ENCODE measurements at places on chromosomes 1 and 21.

DNA sequence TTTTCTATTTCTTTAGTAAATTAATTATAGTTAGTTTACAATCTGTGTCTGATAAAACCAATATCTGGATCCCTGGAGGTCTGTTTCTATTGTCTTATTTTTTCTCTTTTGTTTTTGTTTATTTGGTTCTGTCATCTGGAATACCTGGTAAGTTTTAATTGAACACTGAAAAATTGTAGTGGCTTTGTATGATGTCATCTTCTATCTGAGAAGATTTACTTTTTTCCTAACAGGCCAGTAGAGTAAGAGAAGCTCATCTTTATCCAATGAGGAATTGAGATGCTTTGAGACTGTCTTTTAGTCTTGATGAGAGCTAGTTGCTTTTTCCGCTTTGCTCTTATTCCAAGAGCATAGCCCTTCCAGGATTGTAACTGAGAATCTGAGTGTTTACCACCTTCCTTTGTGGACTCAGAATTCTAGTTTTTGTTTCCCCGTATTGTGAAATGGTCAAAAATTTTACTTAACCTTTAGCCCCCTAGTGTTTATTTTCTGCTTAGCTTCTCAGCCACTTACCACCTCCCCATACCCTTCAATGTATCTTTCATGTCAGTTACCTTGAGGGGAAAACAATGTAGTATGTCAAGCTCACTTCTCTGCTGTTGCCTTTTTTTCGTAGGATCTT is 25.0 kb downstream of the PTGFRN start:
- no peak for DNase-seq

GRCh38 chr1:227961651-227962466 is 14.1 kb upstream of the WNT9A start:
- DNase-seq, result no peak

- DNase-seq, result no peak
Observed at GRCh38 chr21:17472182-17472581, 40.7 kb upstream of the CXADR start.

DNA sequence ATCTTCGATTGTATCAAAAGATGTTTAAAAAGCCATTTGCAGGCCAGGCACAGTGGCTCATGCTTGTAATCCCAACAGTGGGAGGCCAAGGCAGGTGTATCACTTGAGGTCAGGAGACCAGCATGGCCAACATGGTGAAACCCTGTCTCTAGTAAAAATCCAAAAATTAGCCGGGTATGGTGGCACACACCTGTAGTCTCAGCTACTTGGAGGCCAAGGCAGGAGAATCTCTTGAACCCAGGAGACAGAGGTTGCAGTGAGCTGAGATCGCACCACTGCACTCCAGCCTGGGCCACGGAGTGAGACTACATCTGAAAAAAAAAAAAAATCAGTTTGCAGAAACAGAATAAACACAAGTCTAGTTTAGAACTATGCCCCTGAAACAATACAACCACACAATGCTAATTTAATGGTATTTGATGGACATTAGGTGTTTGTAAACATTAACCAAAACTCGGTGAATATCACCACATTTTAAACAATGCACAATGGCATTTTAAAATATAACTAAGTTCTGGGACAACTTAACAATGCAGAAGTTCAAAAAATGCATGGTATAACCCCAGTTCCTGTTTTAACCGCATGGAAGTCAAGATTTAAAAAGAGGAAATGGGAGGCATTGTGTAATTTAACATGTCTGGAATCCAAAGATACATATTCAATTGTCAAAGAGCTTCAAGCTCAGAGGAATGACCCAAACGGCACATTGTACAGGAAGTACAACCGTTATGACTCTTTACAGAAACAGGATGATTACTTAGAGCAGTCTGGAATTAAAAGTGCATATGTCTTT is 7.1 kb upstream of the PTTG1IP start:
- no peak for DNase-seq

- peak; percentile 36 for DNase-seq
Observed at GRCh38 chr21:37916310-37917051, at the start of gene KCNJ6. Gene KCNJ6, minus strand, starts transcription at chr21:37916457. Its CDS starts 75,775 bp downstream, at chr21:37840682.

- DNase-seq, result no peak
Observed at GRCh38 chr1:170807432-170807831, 127.9 kb upstream of the MROH9 start.

DNA sequence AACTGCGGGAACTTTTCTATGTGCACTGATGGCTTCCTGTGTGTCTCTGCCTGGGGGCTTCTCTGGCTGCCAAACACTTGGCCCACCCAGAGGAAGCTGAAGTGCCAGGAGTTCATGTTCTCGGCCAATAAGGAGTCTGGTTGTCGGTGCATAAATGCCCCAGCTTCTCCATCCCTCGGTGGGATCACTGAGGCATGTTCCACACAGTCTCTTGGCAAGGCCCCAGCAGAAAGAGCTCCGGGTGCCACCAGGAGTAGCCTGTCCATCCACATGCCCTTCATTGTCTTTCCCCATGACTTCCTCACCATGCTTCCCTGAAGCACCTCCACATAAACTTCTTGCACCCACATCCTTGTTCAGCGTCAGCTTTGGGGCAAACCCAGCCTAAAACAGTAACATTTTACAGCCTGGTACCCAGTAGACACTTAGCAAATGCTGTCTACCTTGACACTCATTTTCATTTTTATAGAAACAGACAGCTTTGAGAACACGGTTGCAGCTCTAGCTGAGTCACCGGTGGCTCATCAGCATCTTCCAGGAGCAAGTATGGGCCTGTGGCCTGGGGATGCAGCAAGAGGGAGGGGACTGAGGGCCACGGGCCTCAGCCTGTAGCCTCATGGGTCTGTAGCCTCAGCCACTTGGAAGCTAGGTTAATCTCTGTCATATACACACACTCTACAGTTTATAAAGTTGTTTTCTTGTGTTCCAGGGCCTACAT is 14.8 kb upstream of the CDCP2 start:
- no peak for DNase-seq

DNA sequence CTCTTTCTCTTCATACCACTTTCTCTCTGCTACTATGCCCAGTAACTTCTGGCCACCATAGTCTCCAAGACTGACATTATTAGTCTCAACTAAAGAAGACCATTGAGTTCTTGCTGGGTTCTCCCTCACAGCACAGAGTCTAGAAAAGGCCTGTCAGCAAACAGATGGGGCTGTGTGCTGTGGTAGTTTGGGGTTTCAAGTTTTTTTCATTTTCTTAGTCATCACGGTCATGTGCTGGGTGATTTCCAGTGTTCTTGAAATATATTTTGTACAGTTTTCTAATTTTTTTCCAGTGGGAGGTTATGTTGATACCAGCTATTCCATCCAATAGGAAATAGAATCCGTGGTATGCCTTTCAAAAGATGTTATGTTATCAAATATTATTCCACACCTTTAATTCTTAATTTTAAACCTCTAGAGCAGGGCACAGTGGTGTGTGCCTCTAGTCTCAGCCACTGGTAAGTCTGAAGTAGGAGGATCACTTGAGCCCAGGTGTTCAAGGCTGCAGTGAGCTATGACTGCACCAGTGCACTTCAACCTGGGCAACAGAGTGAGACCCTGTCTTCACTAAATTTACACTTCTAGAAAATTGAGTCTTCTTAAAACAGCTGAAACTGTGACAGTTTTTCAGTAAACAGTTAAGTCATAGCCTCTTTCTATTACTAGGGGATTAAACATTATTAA is 8.3 kb downstream of the CFHR2 start:
- DNase-seq, result no peak

GRCh38 chr1:193143285-193143684 is 21.5 kb downstream of the CDC73 start:
- DNase-seq, result peak; percentile 2

GRCh38 chr21:20603236-20603635 is 395.0 kb upstream of the NCAM2 start:
- no peak for DNase-seq

DNA sequence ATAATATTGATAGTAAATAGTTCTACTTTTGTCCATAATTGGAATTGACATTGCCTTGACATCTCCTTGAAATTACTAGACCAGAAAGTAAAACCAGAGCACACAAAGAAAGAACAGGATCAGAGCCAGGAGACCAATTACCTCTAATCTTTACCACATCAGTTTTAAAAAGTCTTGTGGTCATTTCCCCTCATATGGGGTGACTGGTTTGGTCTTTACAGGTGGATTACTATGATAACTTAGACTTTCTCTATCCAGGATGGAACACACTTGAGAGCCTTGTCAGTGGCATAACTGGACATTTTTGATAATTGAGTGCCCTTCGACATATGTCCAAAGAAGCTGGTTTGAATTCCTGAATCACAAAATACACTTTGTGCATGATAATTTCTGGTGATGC is 1148.1 kb upstream of the NCAM2 start:
- no peak for DNase-seq

DNA sequence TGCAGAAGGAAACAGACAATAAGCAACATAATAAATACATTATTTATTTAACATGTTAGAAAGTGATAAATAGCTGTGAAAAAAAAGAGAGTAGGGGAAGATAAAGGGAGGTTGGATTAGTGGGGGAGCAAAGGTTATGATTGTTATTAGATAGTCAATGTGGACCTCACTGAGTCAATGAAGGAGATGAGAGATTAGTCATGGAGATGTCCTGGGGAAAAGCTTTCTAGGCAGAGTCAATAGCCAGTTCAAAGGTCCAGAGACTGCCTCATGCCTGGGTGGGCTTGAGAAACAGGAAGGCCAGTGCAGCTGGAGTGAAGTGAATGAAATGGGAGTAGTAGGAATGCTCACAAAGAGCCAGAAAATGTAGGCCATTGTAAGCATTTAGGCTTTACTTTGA is 187.1 kb upstream of the CACYBP start:
- DNase-seq, result no peak

DNA sequence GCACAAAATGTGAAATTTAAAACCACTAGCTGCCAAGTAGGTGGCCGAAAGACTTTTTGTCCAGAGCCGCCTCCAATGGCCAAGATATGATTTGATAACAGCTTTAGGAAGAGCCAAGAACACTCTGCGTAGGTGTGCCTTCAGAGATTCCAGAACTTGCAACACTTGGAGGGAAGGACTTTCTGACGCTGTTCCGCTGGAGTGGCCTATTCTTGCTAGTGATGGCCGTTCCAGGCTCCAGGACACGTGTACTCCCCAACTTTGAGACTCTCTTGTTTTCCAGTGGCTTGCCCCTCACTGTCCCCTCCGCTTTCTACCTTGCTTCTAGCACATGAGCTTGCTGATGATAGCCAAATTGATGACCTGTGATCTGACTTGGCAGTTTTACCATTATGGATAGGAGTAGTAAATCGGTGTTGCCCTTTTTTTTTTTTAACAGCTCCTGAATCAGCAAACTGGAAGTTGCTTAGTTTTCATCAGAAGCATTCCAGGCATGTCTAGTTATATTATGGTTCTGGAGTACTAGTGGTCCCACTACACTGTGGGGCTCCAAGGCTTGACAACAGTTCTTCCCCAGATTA is 1.0 kb downstream of the PRDX6 start:
- peak; percentile 72 for DNase-seq

GRCh38 chr1:36268981-36269380 is 37.2 kb upstream of the SH3D21 start:
- DNase-seq, result no peak

- DNase-seq, result no peak
Observed at GRCh38 chr1:27192039-27192529, 37.2 kb upstream of the SLC9A1 start.

DNA sequence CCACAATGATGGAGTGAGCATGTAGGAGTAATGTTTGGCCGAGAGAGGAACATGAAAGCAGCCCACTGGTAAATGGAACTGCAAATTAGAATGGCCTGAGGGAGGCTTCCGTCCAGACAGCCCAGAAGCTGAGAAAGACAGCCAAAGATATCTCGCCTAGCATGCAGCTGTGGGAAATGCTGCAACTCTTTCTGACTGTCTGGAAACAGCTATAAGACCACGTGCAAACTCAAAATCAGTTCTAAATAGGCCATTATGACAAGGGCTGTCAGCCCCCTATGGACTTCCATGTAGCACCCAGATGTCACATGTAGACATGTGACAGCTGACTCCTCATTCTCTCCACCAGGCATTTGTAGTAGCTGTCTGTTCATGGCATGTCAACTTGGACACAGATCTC is 62.9 kb upstream of the ATP1A1 start:
- peak; percentile 8 for DNase-seq

GRCh38 chr1:178093494-178093950 is 382 bp upstream of the RASAL2 start:
- peak; percentile 95 for DNase-seq

- no peak for DNase-seq
Observed at GRCh38 chr1:110348050-110348449, 8.9 kb downstream of the RBM15 start.

DNA sequence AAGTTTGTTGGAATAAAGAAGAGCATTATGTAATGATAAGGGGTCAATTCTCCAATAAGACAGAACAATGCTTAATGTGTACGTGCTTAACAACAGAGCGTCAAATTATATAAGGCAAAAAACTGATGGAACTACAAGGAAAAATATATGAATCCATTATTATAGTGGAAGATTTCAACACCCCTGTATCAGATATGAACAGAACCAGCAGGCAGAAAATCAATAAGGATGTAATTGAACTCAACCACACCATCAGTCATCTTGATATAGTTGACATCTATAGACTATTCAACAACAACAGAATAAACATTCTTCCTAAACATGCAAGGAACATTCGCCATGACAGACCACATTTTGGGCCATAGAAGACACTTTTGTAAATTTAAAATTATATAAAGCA is 3.6 kb upstream of the CDC73 start:
- no peak for DNase-seq

- no peak for DNase-seq
Observed at GRCh38 chr1:160578525-160579191, 638 bp downstream of the CD84 start.

- DNase-seq, result no peak
Observed at GRCh38 chr1:209607102-209607794, 23.7 kb downstream of the CAMK1G start.

DNA sequence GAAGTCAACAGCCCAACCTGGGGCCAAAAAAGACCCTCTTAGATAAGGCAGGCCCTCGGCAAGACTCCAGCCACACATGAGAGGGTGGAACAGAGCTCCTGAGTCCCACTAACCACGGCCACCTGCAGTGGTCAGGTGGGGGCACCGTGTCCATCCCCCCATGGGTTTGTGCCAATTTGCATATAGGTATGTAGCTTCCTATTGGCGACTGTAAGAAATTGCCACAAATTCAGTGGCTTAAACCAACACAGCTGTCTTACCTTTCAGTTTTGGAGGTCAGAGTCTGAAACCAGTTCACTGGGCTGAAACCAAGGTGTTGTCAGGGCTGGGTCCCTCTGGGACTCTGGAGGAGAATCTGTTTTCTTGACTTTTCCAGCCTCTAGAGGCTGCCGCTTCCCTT is 59.3 kb downstream of the COL18A1 start:
- DNase-seq, result no peak

DNA sequence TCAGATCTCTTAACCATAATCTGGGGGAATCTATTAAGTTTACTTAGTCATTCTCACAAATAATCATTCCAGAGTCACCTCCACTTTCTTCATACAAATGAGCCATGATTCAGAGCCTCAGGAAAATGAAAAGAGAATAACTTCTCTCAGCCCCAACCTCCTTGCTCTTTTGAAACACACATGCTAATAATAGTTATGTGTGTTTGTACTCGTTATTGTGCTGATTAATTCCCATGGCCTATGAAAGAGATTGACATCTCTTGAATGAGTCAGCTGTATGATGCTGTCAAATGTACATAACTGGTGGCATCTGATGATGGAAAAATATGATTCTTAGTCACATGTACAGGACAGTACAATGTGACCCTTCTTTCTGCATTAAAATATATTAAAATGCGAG is 41.5 kb downstream of the DTL start:
- DNase-seq, result no peak
